Fibroblast of skin of scalp (primary cell): ENCODE measurements at places on chromosomes 4 and X.

- no peak for DNase-seq
Observed at GRCh38 chrX:41377624-41378023, 43.7 kb downstream of the DDX3X start.

DNA sequence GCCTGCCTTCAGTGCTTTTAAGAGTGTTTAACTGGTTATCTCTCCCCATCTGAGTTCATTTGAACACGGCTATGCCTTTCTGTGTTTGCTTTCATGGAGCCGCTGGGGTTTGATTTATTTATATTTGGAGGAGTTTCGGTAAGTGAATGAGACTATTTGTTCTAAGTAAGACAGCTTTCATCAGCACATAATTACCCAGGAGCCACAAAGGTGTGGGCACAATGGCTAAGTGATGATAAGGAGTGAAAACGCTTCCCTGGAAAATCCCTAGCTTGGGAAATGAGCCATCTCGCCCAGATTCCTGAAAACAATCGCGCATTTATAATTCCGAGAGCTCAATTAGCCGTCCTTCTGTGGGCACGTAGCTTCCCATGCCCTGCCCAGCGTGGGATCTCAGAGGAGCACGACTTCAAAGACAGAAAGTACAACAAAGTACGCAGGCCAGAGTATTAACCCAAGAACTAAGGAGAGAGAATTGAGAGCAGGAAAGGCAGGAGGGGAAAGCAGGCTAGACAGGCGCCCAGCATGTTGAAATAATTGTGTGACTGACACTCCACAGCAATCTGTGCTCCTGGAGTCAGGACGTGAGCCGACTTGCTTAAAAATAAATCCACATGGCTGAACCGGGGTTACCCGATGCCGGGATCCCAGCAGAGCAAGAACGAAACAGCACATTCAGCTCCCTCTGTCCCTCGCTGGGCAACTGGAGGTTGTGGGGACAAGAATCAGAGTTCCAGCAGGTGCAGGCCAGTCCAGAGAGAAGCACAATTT, 99.0 kb downstream of the DHRSX start:
- DNase-seq = peak; percentile 18

GRCh38 chrX:121256647-121257046, 209.2 kb downstream of the GLUD2 start:
- DNase-seq = no peak

GRCh38 chrX:121831601-121832000, 784.2 kb downstream of the GLUD2 start:
- peak; percentile 22 for DNase-seq

DNA sequence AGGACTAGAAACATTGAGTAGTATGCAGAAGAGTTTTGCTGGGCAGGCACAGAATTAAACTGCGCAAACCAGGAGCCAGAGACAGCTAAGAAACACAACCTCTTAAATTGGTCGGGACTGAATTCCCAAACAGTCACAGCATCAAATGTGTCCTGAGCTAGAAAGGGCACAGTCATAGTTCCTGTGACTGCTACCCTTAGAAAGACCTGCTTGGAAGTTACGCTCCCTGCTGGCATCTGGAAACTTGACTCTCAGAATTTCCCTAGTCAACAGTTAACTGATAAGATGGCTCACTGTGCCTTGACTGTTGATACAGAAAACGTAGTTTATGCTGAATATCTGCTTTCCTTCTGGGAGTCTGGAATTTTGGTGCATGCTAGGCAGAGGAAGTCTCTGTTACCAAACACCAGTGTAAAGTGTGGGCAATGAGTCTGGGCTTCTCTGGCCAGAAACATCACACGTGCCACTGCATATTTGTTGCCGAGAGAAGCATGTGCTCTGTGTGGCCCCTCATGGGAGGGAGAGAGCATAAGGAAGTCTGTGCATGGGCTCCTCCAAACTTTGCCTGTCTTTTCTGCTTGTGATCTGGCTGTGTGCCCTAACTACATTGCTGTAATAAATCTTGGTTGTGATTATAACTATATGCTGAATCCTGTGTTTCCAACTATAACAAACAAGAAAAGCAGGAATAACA, 11.6 kb upstream of the EOLA2 start:
- no peak for DNase-seq
